Activated T-cell treated with anti-CD3 and anti-CD28 coated beads for 48 hours (primary cell): ENCODE measurements at places on chromosomes 2 and 18.
A peak's percentile ranks its signal among the peaks of the same experiment; 100 is the strongest.

DNA sequence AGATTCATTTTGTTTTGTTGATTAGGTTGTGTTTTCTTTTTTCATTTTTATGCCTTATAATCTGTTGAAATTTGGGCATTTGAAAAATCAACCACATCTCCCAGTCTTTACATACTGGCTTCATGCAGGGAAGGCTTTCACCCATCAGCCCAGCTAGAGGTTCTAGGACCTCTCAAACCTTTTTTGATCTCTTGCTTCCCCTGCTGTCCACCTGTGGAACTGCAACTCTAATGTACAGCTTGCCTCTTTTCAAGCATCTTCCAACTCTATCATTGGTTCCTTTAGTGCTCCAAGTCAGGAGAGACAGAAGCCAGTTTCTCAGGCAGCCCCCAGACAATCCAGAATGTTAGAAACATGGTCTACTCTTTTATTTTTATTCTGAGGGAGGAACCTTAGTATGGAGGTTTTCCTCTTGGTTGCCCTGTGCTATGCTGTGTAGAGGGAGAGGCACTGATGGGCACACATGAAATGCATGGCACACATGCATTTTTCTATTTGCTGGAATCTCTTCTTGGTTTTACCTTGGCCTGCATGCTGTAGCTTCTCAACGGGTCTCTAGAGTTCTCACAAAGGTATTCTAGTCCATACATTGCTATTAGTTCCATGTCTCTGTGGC lies 107.2 kb upstream of the L3MBTL4 start:
- DNase-seq, result peak; percentile 0

- DNase-seq, result no peak
Observed at GRCh38 chr2:200396781-200397242, 90.3 kb downstream of the SPATS2L start.

DNA sequence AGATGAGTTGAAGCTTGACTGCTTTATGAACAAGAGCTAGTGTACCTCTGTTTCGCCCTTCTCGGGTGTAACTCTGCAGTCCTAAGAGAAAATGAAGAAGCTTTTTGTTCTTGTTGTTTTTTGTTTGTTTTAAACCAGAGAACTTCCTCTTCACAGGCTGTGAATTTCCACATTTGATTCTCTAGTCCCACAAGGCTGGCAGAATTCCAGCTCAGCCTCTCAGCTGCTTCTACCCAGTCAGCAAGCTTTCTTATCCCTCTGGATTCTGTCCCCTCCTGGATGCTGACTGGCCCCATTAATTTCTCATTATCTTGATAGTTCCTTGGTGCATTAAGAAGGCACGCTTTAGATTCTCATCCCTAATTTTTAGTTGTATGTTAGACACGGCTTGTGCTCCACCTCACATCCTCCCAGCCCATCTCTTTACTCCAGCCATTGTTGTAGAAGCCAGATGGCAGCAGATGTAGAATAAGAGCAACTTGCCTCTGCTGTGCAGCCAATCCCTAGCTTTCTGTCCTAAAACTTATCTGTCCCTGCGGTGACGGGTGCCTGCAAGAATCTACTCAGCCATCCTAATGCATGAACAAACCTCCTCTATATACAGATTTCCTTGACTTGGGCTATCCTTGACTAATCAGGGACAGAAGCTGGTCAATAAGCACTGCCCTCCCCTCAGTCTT lies 12.3 kb upstream of the RESP18 start:
- DNase-seq, result no peak

DNA sequence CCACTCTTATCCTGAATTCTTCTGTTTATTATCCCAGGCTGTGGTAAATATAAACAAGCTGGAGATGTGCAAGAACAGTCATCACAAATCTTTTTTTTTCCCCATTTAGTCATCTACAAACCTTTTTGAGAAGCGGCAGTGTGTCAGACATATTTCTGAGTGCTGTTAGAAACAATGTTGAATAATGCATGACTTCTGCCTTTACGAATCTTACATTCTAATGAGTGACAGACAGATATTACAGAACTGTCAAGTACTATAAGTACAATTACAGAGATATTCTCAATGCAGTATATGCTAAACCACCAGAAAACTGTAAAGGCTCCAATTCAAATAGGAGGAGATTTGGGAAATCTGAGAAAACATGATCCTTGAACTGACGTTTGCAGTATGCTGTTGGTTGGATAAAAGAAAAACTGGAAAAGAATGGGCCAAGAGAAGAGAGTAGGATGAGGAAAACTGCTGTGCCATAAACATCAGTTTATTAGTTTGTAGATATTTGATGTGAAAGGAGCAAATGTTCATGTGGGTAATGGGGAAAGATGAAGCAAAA lies 379.5 kb upstream of the SLC8A1 start:
- no peak for DNase-seq

- no peak for DNase-seq
Observed at GRCh38 chr18:33840212-33840593, 262.2 kb downstream of the ASXL3 start.

DNA sequence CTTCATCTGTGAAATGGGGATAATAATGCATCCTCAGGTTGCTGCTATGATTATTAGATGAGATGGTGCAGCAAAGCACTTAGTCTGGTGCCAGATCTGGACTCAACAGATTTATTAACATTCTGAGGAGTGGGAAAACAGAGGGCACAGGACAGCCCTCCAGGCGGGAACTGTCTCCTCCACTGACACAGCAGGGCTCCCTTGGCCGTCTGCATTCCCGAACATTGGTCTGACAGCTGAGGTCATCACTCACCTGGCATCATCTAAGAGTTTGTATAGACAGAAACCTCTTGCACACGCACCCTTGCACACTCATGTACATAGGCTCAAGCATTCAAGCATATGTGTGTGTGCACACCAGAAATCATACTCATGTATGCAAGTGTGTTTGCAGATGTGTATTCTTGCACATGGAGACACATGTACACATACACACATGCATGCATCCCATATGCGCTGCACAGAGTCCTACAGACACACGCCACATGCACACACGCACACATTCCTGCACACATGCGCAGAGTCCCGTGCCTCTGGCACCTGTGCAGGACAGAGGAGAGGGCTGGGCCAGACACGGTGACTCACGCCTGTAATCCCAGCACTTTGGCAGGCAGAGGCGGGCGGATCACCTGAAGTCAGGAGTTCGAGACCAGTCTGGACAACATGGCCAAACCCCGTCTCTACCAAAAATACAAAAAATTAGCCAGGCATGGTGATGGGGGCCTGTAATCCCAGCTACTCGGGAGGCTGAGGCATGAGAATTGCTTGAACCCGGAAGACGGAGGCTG lies 173.3 kb upstream of the GLI2 start:
- no peak for DNase-seq

DNA sequence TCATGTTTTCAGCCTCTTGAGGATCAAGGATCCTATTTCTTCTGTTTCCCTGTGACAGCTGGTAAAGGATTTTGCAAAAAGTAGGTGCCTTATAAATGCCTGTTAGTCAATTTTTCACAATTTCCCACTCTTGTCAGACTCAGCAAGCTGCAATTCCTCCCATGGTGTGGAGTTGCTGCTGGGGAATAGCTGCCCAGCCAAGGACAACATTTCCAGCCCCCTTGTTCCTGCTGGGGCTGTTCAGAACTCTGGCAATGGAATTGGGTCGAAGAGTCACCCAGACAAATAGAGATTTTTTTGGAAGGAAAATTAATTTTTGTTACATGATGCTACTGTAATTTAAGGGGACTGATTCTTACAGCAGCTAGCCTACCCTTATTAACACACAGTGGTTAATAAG lies 43.7 kb downstream of the FSHR start:
- no peak for DNase-seq

DNA sequence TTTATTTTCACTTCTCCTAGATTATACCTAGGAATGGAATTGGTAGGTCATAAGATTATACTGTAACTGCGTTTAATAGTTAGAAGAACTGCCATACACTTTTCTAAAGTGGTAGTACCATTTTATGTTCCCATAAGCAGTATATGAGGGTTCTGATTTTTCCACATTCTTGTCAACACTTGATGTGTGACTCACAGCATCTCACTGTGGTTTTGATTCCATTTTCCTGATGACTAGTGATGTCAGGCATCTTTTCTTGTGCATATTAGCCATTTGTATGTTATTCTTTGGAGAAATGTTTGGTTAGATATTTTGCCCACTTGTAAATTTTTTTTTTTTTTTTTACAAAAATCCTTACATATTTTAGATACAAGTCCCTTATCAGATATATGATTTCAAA lies 2.3 kb downstream of the DCAF17 start:
- DNase-seq, result no peak

DNA sequence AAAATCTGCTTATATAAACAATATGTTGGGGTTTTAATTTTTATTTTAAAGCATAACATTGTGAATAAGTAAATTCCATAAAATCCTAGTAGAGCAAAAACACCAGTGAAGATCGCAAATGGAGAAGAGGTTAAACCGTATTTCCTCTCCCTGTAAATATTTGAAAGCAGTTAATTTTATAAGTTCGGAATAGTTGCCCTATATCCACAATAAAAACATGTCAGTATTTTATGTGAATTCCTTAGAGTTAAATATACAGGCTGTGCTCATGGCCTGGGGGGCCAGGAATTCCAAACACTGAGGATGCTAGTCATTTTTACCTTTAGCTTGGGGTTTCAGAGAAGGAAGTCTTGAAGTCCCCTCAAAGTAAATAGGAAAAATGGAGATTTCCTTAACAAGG lies 135.0 kb downstream of the FIGN start:
- no peak for DNase-seq

- DNase-seq, result no peak
Observed at GRCh38 chr2:18950361-18950851, 361.0 kb upstream of the NT5C1B start.

DNA sequence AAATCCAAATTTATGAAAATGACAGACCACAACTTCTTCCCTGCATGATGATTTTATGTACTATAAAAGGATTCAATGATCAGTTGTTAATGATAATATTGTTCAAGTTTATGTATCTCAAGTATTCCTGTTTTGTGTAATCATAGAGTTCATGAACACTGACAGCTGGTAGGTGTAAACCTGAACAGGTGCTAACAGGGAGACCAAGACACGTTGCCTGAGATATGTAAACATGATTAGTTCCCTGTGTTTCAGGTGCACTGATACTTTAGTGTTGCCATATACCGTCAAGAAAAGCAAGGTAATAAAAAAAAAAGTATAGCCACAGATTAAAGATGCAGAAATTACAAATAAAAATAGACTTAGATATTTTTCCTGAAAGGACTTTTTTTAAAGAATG lies 131.8 kb downstream of the BAZ2B start:
- DNase-seq, result no peak

- DNase-seq, result no peak
Observed at GRCh38 chr18:58829263-58829662, 35.4 kb upstream of the ZNF532 start.

- peak; percentile 35 for DNase-seq
Observed at GRCh38 chr2:148021059-148021861, at the start of gene MBD5. TSS of gene MBD5 (plus strand) at chr2:148021091.

- no peak for DNase-seq
Observed at GRCh38 chr2:122077771-122078170, 322.3 kb downstream of the TSN start.

- no peak for DNase-seq
Observed at GRCh38 chr18:46302528-46303485, 198.6 kb downstream of the HAUS1 start.

- DNase-seq, result no peak
Observed at GRCh38 chr2:195410074-195410671, 246.9 kb upstream of the SLC39A10 start.

GRCh38 chr2:118986738-118987137 lies 44.7 kb downstream of the MARCO start:
- DNase-seq, result no peak
